C1 segment of cervical spinal cord (tissue), 14 donors: ENCODE measurements at places on chromosomes 2 and 18.

DNA sequence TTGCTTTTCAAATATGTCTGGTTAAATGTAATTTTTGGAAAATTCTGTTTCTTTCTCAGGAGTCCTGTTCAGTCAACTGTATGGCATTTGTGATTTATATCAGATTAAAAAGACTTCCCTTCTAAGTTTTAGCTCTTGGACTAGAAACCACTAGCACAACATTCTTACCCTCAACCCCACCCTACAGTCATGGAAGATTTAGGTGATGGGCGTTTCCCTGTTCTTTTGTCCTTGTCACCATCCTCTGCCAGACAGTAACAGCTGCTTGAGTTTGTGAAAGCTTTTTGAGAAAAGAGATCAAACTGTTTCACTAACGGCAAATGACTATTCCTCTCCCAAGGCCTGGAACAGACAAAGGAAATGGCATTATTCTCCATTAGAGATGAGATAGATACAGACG, 31.8 kb downstream of the SERPINB5 start:
- no peak for DNase-seq

- DNase-seq: no peak
Measured at GRCh38 chr2:39380525-39381150, 56.4 kb downstream of the MAP4K3 start.

DNA sequence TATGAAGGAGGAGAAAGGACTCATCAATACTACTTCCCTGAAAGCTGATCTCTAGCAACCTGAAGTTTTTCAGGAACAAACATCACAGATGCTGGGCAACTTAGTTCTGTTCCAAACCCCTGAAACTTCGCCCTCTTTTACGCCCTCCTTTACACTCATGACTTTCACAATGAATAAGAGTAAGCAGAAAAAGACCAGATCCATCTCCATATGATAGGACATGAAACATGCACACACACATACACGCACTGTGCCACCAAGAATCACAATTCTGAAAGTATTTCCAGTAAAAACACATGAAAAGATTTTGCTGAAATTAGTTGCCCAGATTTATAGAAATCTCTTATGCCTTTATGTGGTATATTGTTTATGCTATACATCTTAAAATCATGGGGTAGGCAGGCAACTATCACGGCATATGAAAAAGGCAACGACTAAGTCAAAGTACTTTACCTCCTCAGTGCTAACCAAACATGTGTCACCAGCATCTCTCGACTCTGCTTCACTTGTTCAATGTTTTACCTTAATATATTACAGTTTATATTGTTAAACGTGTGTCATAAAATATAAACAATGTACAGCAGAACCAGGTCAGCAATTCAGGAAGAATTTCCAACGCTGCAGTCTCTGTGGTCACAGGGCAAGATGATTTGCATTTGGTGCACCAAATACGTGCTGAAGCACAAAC, 47.8 kb downstream of the NHEJ1 start:
- no peak for DNase-seq

DNA sequence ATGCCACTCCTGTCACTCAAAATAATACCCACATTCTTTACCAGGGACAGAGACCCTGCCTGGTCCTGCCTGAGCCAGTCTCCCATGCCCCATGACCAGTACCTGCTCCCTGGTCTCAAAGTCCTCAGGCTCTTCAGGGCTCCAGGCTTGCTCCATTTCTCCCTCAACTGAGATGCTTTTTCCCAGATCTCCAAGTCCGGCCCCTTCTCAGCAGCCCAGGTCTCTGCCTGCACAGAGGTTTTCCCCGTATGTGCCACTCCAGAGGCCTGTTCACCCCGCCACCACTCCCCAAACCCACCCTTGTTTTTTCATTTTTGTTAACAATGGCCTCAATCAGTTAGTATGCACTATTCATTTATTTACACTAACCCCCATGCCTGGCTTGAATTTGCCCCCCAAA, 499.5 kb upstream of the MYT1L start:
- DNase-seq: no peak

DNA sequence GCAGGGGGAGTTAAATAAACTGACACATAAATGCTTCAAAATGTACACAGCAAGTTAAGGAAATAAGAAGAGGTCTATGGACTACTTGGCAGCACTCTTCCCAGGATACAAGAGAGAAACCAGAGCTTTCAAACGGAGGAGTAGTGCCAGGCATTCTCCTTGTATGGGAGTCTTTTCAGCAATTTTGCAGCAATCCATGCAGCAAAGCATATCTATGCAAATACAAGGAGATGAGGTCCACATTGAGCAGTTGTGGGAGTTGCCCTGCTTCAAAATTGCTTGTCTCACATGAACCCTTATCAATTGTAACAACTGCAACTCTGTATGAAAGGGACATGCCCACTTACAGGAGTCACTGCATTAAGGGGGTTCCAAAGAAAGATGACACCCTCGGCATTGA, 37.8 kb downstream of the SCN9A start:
- no peak for DNase-seq

GRCh38 chr2:239208465-239209180, 192.2 kb downstream of the HDAC4 start:
- no peak for DNase-seq

DNA sequence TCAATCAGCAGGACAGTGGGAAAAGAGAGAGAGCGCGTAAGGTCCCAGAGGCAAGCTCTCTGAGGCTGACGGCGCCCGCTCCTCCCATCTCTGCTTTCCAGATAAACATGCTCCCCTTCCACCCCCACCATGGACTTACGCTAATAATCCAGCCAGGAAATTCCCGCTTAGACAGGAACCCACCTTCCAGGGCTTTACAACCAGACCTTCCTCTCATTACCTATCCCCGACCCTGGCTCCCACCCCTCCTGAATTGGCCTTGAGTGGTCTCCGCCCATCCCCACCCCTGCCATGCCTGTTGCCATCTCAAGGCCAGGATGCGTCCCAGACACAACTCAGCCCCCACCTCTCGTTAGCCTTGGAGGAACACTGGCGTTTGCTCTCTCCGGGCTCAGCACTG, 131.1 kb downstream of the SMAD2 start:
- no peak for DNase-seq

- no peak for DNase-seq
Measured at GRCh38 chr2:118850901-118851415, 3.5 kb upstream of the EN1 start.
